ENCODE measurements at places on chromosomes 1 and 21. TPM values are rescaled to one million over a fixed set of nuclear protein-coding genes. Genes with fewer than 3 reads are reported as not detected.

Gene OR10J1
- polyA plus RNA-seq: not detected

DNA sequence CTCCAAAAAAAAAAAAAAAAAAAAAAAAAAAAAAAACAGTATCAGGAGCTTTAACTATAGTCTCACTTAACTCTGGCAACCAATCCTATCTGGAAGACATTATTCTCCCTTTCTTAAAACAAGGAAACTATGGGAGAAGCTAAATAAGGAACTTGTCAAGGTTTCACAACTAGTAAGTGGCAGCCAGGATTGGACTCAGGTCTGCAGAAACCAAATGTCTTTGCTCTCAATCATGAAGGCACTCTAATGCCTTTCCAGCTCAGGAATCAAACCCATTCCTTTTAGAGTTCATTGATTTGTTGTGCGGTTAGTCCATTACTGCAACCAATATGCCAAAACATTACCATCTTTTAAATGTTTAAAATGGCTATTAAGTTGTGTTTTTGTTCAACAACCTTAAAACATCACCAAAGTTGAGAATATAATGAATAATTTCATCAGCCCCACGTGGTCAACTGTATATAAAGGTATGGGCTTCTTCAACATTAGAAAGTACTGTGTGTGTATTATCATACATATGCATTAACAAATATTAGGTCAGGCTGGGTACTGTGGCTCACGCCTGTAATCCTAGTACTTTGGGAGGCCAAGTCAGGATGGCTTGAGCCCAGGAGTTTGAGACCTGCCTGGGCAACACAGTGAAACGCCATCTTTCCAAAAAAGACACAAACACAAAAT, 1.5 kb downstream of the EPRS1 start:
- peak overlapping the region; percentile 96 for H3K4me3 ChIP-seq
- peak overlapping the region; percentile 88 for H3K27ac ChIP-seq
- H3K36me3 ChIP-seq: no peaks in the 10 kb centered on the region
- DNase-seq: no peak
- peaks cover 44% of the 10 kb centered on the region for H3K4me1 ChIP-seq
- no peaks in the 10 kb centered on the region for H3K27me3 ChIP-seq

DNA sequence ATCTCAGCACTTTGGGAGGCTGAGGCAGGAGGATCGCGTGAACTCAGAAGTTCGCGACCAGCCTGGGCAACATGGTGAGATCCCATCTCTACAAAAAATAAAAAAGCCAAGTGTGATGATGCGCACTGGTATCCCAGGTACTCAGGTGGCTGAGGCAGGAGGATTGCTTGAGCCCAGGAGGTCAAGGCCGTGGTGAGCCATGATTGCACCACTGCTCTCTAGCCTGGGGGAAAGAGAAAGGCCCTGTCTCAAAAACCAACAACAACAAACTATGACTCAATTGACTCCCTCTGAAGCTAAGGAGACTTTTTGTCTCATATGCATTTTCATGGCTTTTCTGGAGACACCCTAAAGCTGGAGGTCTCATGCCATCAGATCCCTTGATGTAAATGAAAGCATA, 118.8 kb downstream of the CCDC185 start:
- H3K27ac ChIP-seq: no peak overlapping the region
- peaks cover 6% of the 10 kb centered on the region for H3K4me1 ChIP-seq
- no peak overlapping the region for H3K4me3 ChIP-seq
- H3K36me3 ChIP-seq: no peaks in the 10 kb centered on the region
- peaks cover 6% of the 10 kb centered on the region for H3K27me3 ChIP-seq
- DNase-seq: no peak

GRCh38 chr1:49086327-49086726, 309.6 kb upstream of the BEND5 start:
- H3K4me3 ChIP-seq: no peak overlapping the region
- H3K27me3 ChIP-seq: peaks cover 11% of the 10 kb centered on the region
- peaks cover 10% of the 10 kb centered on the region for H3K36me3 ChIP-seq
- no peak for DNase-seq

GRCh38 chr1:25710583-25711347, 89.2 kb upstream of the SELENON start:
- H3K27me3 ChIP-seq: no peaks in the 10 kb centered on the region
- no peak overlapping the region for H3K4me3 ChIP-seq
- H3K27ac ChIP-seq: no peak overlapping the region
- DNase-seq: no peak
- peaks cover 6% of the 10 kb centered on the region for H3K4me1 ChIP-seq
- no peaks in the 10 kb centered on the region for H3K36me3 ChIP-seq

GRCh38 chr1:222068937-222069336, 327.0 kb upstream of the DUSP10 start:
- no peak overlapping the region for H3K4me3 ChIP-seq
- DNase-seq: no peak
- peaks cover 6% of the 10 kb centered on the region for H3K36me3 ChIP-seq
- H3K27ac ChIP-seq: no peak overlapping the region
- H3K27me3 ChIP-seq: peaks cover 7% of the 10 kb centered on the region

Gene SLC9C2
- not detected for polyA plus RNA-seq

DNA sequence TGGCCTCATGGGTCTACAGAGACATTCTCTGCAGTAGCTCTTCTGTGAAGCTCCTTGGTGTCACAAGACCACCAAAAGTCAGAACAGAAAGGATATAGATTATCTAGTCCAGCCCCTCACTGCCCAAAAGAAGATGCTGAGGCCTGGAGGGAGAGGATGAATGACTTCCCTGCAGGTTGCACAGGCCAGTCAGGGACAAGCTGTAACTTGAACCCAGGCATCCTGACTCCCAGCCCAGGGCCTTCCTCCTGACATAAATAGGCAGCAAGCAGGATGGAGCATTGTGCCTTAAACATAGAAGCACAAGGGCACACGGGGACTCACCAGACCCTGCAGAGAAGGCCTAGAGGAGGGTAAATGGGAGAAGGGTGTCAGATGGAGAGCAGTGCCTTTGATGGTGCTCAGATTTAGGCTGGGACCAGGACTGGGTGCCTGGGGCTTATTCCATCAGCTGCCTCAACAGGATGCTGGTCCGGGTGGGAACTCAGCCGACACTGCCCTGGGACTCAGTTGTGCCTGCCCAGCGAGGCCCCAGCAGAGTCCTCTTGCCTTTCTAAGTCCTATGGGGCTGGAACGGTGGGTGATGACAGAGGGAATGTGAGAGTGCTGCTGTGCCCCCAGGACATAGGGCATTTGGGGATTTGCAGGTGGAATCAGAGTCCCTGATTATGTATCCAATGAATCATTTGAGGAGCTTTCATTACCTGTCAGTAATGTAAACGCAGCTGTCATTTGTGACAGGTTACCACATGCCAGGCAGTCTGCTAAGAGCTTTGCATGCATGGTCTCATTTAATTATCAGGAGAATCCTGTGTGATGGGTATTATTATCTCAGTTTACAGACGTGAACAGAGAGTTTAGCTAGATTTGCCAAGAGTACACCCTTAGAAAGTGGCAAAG, 13.2 kb downstream of the S100A7A start:
- H3K36me3 ChIP-seq: no peaks in the 10 kb centered on the region
- no peaks in the 10 kb centered on the region for H3K4me1 ChIP-seq
- peaks cover 73% of the 10 kb centered on the region for H3K27me3 ChIP-seq
- no peak overlapping the region for H3K27ac ChIP-seq
- no peak for DNase-seq
